ENCODE measurements at places on chromosomes 1 and 21.

DNA sequence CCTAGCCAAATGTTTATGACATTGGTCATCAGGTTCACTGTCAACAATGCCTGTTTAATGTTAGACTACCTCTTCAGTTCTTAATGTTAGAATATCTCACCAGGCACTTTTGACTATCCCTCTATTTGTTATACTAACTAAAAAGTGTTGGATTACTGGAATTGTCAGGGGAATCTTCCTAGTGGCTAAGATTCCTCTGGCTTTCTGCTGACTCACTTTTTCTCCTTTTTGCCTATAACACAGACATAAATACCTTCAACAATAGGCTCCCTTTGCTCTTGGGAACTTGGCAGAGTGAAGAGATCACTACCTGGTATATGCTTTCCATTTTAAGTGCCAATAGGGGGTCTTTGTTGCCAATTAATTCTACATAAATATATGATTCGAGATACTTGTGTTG, 68.5 kb downstream of the TMEM200B start:
- no peak for DNase-seq

DNA sequence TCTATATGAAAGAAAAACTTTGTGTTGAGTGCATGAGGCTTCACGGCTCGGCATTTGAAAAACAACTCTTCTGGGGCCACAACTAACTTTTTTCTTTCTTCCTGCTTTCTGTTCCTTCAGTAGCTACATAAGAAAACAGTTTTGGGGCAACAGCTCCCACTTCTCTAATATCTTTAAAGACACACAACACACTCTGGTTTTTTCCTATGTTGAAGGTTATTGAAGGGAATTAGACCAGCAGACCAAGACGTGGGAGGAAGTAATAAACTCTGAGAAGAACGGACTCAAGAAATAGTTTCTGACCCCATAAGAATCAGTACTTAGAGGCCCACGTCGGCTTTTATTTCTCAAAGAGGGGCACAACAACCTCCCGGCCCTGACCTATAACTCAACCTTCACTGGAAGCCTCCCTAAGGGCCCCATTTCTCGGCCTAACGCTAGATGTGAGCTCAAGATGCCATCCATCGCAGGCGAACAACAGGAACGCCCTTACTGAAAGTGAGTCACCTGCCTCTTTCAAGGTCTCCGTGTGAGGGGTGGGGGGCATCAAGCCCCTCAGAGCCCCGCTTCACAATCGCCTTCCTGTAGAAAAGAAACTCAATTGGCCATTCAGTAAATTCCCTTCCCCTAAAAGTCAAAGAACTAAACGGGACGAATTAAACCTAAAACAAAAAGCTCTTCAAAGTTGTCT, 844 bp downstream of the ZMYM6 start:
- DNase-seq = no peak

DNA sequence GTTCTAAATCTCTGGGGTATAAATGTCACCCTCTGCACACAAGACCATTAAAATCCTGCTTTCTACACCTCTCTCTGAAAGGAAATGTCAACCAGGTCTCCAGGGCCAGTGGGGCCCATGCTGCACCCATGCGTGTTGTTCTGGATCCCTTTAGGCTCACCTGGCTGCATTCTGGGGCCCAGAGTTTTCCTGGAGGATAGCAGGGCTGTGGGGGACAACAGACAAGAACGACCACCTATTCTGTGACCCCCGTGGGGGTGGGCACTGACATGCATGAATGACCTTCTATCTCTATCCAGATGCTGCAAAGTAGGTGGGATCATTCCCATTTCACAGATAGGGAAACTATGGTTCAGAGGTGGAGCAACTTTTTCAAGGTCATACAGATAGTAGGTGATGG, 41.6 kb downstream of the TNNT2 start:
- no peak for DNase-seq

DNA sequence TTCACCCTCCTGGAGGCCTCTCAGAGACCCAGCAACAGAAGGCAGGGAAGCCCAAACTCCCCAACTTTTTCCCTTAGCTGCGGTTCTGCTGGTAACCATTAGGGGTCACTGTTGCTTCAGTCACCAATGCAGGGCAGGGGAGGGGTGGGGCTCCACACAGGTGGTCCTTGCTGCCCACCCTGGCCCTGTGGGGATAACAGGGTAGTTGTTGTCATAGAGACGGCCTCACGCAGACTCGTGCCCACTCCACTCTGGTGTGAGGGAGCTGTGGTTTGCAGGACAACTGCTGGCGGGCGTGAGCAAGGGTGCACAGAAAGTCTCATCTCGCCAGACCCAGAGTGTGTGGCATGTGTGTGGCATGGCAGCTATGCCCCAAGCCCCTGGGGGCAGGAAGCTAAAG, 19.9 kb downstream of the INSRR start:
- DNase-seq = no peak

DNA sequence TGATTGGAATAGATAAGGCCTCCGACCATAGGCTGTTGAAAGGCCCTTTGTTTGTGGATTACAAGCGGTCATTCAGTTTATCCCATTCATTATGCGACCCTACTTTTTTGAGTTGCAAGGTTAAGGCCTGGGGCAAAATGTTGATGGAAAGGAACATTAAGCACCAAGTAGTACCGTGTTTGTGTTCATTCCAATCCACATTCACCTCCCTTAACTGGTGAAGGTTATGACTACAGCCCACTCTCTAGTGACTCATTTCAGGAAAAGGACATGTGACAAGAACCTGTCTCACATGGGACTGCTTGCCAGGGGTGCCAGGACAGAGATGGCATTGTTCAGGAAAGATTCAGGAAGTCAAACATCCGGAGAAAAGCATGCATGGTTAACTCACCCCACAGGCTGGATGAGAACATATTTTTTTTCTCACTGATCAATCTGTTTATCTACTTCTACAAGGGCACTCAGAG, 81.6 kb downstream of the CD58 start:
- no peak for DNase-seq

DNA sequence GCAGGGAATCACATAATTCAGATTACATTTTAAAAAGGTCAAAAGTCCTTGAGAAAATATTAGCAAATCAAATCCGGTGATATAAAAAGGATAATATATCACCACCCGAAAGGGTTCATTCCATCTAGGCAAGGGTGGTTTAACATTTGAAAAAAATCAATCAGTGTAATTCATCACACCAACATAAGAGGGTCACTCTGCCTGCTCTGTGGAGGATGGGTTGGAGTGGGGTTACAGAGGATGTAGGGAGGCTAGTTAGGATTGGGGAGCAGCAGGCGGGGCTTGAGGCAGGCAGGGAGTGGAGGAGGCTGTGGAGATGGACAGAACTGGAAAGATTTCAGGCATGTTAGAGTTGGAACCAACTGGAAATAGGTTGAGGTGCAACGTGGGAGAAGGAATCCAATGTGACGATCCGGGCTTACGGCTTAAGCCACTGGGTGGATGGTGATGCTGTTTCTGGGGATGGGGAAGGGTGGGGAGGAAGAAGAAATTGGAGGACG, 12.5 kb downstream of the ADORA1 start:
- no peak for DNase-seq

DNA sequence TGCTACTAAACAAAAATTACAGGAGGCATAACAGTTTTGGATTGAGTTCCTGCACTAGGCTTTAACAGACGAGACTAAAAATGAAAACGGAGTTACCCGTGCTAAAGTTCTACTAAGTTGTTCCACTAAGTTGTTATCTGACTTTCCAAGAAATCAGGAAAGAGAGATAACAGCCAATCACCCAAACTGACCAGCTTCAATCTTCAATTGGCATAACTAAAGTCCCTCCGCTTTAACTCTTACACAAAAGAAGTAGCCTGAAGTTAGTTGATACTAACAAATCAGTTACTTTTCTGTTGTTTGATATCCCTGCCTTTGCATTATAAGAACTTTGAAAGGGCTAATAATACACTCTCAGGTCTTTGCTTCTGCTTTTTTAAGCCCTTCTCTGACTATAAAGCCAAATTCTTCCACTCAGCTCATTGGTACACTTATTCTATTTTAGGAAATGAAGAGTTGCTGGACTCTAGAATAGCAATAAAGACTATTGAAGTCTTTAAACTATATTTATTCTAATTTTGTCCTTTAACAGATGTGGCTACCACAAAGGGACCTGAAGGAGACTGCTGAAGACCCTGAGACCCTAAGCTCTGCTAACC, 61.3 kb downstream of the TESK2 start:
- no peak for DNase-seq

- no peak for DNase-seq
These were observed 76.7 kb downstream of the USH2A start for GRCh38 chr1:216346526-216346925.

DNA sequence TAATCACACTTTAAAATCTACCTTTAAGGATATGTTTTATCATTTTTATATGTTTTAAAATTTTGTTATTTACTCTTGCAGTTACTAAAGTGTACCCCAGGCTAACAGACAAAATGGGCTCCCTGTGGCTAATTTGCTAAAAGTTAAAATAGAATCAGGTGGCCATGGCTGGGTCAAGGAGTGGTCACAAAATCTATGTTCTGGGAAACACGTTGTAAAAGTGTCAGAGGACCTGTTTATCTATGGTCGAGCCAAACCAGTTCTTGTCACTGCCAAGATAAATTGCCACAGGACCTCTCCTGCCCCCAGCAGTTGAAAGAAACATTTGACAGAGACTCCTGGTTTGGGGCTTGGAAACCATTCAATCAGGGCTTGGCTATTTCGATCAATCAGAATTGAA, 21.2 kb upstream of the TTLL7 start:
- DNase-seq = no peak

- DNase-seq = peak; percentile 63
These were observed 147.7 kb upstream of the ARHGEF16 start for GRCh38 chr1:3306583-3307291.

DNA sequence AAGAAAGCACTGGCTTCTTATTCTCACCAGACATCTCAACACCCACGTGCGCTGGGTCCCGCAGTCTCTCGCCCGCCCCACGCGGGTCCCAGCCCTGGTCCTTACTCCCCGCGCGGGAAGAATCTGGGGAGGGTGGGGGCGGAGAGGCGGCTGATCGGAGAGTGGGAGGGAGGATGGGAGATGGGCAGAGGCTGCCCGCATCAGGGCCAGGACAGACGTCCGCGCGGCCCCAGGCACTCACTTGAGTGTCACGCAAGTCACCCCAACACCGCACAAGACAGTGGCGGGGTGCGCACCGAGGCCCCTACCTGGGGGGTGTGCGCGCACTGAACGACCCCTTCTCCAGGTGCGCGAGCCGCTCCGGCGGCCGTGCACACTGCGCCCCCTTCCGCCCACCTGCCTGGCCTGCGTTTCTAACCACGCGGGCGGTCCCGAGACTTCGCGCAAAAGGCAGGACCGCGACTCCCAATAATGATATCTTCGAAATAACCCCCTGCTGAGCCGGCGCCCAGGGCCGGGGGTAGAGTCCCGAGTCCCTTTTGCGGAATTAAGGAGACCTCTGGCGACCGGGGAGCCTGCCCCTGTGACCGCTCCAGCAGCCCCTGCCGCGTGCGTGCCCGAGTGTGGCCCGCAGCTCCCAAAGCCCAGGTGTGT, 6.0 kb upstream of the SIM2 start:
- no peak for DNase-seq

DNA sequence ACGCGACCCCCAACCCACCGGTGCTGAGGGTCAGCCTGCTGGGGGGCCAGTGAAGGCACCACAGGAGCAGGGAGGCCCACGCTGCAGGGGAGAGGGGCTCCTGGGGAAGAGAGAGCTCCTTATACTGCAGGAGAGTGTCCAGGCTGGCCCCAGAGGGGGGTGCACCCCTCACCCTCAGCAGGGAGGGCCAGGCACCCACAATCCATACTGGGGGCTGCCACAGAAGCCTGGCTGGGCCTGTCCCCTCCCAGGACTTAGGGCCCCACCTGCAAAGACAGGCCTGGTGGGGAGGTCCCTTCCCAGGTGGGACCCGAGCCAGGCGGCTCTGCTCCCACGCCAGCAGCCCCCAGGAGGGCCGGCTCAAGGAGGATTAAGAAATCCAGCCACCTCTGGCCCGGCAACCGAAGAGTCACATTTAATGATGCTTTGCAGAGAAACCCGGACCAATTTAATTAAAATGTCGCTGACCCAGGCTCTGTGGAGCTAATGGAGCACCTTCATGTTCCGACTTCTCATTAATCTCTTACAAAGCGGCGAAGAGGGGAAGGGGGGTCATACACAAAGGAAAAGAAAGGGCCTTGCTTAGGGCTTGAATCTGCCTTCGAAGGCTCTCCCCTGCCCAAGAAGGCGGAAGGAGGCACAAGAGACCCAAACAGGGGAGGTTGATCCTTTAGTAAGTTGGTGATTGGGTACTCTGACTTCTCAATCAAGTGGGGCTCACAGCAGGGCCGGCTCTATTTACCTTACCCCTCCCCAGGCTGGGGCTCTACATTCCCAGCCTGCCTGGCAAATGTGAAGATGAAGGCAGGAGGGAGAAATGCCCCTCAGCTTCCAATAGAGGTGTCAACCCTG, 25.0 kb downstream of the WNT9A start:
- DNase-seq = no peak

- no peak for DNase-seq
These were observed 2.6 kb downstream of the MGST3 start for GRCh38 chr1:165633614-165634013.

GRCh38 chr1:118115567-118116295, 69.3 kb downstream of the SPAG17 start:
- DNase-seq = no peak

- no peak for DNase-seq
These were observed 23.9 kb upstream of the PRSS38 start for GRCh38 chr1:227791425-227792143.

DNA sequence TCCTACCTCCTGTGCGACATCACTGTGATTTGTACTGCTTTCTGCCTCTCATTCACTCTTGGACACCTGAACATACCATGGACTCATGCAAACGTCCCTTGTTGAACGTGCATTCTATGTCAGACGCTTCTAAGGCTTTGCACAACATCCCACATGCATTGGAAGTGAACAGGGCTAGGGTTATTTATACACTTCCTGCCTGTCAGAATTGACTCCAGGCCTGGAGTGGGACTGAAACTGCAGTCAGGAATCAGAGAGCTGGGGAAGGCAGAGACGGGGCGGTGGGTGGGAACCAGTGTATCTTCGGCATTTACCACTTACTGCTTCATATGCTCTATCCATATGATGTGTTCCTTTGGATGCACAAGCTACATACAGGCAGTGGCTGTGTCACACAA, 81.4 kb upstream of the GALNT2 start:
- no peak for DNase-seq

DNA sequence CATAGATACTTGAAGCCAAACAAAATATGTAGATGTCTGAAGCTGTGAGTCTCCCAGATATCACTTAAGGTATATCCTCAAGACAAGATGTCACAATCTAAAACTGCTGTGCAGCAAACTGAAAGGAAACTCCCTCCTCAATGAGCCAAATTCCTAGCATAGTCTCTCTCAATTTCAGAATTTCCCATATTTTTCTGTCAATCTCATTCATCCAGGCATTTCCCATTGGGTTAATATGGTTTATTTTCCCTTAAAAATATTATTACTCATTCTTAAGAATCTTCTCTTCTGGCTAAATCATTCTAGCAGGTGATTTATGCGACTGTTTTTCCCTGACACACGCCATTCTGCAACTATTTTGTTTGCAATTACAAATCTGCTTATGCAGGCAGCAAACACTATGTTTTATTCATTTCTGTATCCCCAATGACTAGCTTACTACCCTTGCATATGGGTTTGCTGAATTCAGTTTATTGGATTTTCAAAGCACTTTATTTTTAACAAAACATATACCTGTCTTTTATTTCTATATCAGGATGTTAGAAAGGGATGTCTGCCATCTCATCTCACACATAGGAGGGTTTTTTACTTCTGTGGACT, 69.9 kb downstream of the TNFSF4 start:
- DNase-seq = no peak

- DNase-seq = no peak
These were observed 3.0 kb upstream of the TMCC2 start for GRCh38 chr1:205224736-205225135.
